Stimulated activated CD8-positive, alpha-beta memory T cell treated with anti-CD3 and anti-CD28 coated beads, Interleukin-15, amount 100 ng/mL, for 1 hour (primary cell): ENCODE measurements at places on chromosomes 5 and 9.

DNA sequence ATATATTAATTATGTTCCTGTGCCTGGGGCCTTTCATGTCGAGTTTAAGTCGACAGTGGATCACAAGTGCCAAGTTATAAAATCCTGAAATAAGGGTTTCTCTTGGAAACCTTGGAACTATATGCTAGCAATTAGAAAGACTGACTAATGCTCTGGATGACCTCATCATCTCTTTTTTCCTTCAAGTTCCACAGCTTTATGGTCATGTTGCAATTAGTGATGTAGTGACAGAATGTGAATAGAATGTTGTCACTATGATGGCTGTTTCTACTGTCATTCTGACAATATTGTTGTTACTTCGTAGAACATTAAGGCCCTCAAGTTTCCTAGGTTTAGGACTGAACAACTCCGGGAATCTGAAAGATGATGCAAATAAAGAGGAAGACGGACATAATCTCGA is 368.0 kb upstream of the SEMA6A start:
- no peak for DNase-seq

DNA sequence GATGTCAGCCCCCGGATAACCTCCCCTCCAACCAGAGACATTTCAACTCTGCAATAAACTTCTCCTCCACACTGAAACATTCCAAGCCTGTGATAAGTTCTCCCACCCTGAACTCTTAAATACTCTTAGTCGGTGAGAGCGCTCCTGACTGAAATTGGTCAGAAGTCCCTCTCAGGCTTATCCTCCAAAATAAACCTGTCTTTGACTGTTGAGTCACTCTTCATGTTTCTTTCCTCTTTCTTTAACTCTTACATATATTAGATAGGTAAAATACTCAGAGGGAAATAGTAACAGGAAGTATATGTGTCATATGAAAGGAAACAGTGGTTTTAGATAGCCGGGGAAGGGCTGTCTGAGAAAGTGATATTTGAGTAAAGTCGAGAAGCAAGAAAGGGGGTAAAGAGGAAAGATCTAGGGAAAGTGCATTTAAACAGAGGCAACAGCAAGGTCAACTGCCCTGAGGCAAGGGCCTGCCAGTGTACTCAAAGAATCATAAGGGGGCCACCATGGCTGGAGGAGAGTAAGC is 11.0 kb upstream of the FAM81B start:
- no peak for DNase-seq

- no peak for DNase-seq
These were observed 80.3 kb upstream of the PHYKPL start for GRCh38 chr5:178312880-178313282.

- DNase-seq, result no peak
These were observed 22.7 kb upstream of the PCSK1 start for GRCh38 chr5:96455789-96456188.

DNA sequence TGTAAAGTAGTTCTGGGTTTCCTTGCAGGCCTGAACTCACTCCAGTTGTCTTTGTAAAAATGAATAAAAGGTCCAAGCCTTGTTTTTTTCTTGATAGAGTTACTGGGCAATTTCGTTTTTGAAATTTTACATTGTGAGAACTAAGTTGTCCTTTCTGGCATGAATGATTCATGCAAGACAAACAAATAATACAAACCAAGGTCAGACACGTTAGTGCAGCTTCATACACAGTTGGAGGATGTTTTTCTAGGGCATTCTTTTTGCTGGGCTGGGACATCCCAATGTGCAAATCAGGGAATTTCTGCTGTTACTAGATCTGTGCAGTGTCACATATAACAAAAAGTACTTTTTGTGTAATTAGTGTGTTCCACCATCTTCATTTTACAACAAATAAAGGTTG is 96.0 kb downstream of the MEGF10 start:
- no peak for DNase-seq

GRCh38 chr9:91178281-91179236 is 183.2 kb downstream of the AUH start:
- DNase-seq, result no peak

- DNase-seq, result no peak
These were observed 372.8 kb downstream of the KIAA0825 start for GRCh38 chr5:94245608-94246007.

- DNase-seq, result no peak
These were observed 55.1 kb upstream of the PRLR start for GRCh38 chr5:35285435-35285834.

GRCh38 chr9:5895782-5896181 is 5.1 kb downstream of the MLANA start:
- DNase-seq, result no peak

DNA sequence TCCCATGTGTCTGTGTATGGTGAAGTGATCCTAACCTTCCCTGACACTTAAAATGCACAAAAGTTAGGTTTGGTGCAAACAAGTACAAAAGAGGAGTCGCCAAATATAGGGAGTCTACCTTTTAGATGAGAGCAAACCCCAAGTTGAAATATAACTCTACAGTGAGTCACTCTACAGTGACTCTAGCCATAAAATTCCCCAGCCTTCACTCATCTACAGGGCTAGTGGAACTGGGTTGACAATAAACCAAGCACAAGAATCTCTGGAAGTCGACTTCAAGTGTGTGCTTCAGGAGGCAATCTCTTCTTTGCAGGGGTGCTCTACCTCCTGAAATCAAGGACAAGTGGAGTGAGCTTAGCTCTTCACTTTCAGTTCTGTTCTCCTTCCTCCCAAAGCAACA is 3.3 kb downstream of the SHISAL2B start:
- DNase-seq, result no peak

- no peak for DNase-seq
These were observed 123.8 kb upstream of the VLDLR start for GRCh38 chr9:2497666-2498400.

DNA sequence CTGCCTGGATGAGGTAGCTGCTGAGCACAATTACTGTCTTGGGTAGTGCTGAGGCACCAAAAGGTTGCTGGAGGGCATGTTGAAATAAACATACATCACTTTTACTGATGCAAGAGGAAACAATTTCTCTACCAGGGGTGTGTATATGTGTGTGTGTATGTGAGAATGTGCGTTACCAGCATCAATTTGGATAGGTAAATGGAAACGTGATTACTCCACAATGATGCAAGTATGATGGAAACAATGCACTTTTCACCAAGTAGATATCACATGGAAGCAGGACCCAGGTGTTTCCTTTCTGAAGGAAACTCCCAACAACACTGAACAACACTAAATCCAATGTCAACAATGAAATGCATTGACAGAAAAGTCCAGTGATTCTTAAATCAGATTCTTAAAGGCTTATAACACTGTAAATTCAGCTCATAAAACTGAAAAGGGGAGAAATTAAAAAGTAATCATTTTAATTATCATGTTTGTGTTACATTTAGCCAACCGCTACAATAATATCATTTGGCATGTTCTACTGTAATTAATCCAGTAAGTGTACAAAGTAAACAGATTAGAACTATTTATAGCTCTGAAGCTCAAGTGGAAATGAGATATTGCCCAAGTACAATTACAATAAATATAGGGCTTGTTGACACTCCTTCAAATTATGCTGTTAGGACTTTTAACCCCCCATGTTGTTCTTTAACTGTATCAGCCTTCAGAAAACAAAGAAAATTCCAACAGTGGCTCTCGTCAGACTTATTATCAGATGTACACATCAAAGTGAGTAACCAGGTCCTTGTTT is 25.3 kb downstream of the YIPF5 start:
- no peak for DNase-seq

DNA sequence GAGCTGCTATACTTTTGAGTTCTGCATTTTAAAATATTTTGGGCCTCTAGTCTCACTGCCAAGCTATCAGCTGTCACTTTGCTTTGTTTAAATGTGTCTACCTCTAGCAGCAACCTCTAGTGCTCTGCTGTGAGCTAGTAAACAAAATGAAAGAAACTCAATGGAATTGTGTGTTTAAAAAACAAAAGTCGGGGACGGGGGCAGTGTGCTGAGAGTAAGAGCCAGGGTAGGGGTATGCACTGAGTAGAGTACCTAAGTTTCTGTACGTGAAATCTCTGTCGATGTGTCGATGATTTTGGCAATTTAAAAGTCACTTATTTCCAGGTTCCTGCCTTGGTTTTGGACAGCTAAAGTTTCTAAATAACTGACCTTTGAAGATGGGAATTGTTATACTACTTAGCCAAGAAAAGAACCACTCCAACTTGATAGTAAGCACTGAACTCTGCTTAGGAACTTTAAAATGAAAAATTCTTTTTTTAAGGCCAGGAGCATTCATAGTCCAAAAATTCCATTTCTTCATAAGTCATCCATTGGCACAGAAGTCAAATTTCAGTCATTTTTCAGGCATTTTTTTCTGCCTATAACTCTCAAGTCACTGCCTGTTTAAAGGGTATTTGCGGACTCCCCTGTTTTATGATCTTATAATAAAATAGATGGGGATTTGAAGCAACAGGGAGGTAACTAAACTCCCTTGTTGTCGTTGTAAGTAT is 111.5 kb downstream of the SAXO1 start:
- no peak for DNase-seq

GRCh38 chr5:124461941-124462340 is 284.5 kb downstream of the ZNF608 start:
- no peak for DNase-seq

DNA sequence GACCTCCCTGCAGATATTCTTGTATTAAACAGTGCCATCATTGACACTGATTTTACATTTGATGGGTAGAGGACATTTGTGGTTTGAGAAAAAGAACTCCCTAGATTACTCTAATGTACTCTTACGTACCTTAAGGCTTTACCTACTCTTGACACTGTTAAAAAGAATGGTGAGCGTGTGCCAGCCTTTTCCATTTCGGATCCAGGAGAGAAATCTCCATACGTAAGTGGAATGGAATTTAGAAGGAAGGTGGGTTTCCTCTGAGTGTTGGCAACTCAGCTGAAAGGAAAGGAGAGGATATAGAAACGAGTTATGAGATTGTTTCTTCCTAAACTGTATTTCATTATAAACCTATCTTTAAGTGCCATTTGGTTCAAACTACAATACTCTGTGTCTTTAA is 40.9 kb downstream of the TNPO1 start:
- no peak for DNase-seq

DNA sequence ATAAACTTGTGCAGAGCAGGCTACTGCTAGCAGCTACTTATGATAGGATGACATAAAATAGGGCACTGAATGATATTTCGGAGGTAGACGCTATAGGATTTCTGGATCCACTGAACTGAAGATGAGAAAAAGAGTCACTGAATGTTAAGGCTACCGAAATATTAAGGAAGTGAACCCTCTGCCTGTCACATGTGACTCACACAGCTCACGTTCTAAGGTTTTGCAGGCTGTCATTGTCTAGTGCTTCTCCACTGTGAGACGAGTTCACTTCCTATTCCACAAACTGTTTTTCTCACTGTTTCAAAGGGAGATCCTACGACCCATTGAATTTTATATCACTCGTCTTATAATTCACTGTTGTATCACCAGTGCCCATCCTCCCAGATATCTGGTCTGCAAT is 100.8 kb downstream of the CTNND2 start:
- DNase-seq, result no peak

GRCh38 chr5:174229514-174230370 is 184.2 kb downstream of the NSG2 start:
- no peak for DNase-seq

GRCh38 chr5:180162304-180162661 is 46.7 kb downstream of the RASGEF1C start:
- no peak for DNase-seq

- DNase-seq, result no peak
These were observed 234.5 kb downstream of the PAPPA start for GRCh38 chr9:116387934-116388698.

- DNase-seq, result no peak
These were observed 48.2 kb downstream of the ROPN1L start for GRCh38 chr5:10489810-10490426.

DNA sequence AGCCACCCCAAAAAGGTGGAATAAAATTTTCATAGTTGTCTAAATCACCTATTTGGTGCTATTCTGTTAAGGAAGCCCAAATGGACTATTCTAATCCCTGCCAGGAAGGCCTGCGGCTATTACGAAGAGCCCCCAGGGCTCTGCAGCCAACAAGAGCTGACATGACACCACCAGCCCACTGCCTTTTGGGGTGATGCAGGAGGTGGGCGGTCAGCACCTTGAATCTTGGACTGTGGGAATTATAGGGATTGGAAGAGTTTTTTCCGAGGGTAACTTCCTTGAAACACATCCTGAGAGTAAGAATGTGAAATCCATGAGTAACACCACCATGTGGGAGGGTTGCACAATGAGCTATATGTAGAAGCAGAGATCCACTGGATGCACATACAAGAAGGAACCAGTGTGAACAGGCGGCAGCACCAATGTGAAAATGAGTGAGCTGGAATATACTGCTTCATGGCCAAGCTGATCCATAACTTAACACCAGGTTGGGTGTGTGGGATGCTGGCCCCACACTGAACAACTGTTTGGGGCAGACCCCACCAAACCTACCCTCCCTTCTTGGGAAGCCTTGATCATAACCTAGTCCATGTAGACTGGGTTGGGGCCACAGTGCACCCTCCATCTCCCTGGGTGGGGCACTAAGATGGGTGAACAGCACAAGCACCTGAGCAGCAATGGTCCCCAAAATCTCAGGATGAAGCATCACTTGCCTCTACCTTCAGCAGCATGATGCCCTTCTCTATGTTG is 239.0 kb downstream of the FSTL4 start:
- no peak for DNase-seq

- no peak for DNase-seq
These were observed 295.2 kb downstream of the ARHGAP26 start for GRCh38 chr5:143065185-143065965.

DNA sequence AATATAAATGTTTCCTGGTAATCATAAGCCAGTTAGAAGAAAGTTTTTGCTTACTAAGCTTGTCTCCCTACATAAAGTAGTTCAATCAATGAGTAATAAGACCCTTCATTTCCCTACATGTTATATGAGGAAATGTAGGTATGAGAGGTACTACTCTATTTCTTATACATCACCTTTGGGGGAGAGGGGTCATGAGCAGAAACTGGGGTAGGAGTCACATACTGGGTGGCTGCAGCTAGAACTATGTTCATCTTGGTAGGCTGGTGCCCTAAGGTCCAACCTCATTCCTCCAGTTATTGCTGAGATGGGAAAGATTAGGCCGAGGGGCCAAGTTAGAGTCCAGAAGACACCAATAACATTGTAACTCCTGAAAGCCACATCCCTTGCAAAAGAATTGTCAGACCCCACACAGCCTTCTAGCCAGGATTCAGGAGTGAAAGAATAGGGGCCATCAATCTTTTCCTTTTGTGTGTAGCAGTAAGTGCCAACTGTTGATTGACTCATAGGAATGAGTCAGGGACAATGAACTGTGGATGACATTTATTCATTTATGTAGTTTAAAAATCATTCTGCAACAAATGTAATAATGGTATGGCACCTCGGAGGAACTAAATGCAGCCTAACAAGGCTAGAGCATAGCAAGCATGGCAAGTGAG is 21.6 kb upstream of the SREK1 start:
- no peak for DNase-seq

GRCh38 chr9:127710204-127710783 is 3.5 kb downstream of the CFAP157 start:
- no peak for DNase-seq

DNA sequence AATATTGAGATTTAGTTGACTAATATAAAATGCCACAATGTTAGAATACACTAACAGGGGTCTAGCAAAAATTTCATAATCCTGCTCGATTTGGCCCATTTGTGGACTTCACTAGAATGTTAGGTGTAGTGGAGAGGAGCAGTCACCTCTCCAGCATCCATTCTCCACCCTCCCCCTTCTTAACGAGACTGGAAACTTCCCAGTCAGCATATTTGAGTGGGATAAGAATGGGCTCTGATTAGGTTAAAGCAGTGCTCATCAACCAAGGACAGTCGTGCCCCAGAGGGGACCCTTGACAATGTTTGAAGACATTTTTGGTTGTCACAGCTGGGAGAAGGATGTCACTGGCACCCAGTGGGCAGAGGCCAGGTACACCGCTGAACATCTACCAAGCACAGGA is 46.7 kb downstream of the FANCC start:
- DNase-seq, result no peak
